ENCODE measurements at places on chromosomes 5 and 9. TPM values are rescaled to one million over a fixed set of nuclear protein-coding genes. Genes with fewer than 3 reads are reported as not detected.

Gene PCDHGA4
- 3.9 TPM for total RNA-seq

Gene PCDHGA12
- total RNA-seq, result 10.6 TPM

Gene GFRA3
- total RNA-seq, result 4.7 TPM

Gene LEAP2
- 4.2 TPM for total RNA-seq

Gene FABP6
- total RNA-seq, result 2.9 TPM

Gene SOHLH1
- total RNA-seq, result not detected

Gene QRFP
- not detected for total RNA-seq

Gene PCDHB8
- 0.25 TPM for total RNA-seq

Gene ZNF169
- total RNA-seq, result 14.0 TPM

Gene IFNW1
- not detected for total RNA-seq

Gene SPINK4
- total RNA-seq, result not detected

Gene LRRTM2
- total RNA-seq, result 1.2 TPM

Gene IL4
- total RNA-seq, result not detected

Gene ORM2
- not detected for total RNA-seq

Gene ANKRD34B
- total RNA-seq, result not detected

Gene MYOT
- 5.4 TPM for total RNA-seq

Gene DNAJB5
- total RNA-seq, result 6.9 TPM

Gene SNCAIP
- 11.3 TPM for total RNA-seq

Gene IFNK
- not detected for total RNA-seq

Gene TMED7
- 48.4 TPM for total RNA-seq

Gene HAPLN1
- not detected for total RNA-seq

Gene ENTPD8
- total RNA-seq, result not detected

Gene BAAT
- total RNA-seq, result not detected

Gene C5orf46
- not detected for total RNA-seq

Gene EIF4E1B
- not detected for total RNA-seq

Gene SPATA31D4
- total RNA-seq, result not detected

Gene TPM2
- 460 TPM for total RNA-seq

Gene CD14
- total RNA-seq, result 48.4 TPM

Gene GFPT2
- total RNA-seq, result 47.9 TPM

Gene ZFP2
- total RNA-seq, result 2.2 TPM

Gene FBN2
- 0.49 TPM for total RNA-seq

Gene TRPM6
- total RNA-seq, result 9.1 TPM

Gene FOXD4
- total RNA-seq, result not detected

Gene NOP16
- total RNA-seq, result 48.6 TPM

Gene FCN2
- total RNA-seq, result not detected

Gene FBLL1
- total RNA-seq, result not detected

Gene IL13
- not detected for total RNA-seq

Gene DBH
- total RNA-seq, result 12.0 TPM

Gene PCDH1
- 38.8 TPM for total RNA-seq

Gene ZNF366
- 3.2 TPM for total RNA-seq

Gene NMUR2
- not detected for total RNA-seq

Gene KIAA0825
- total RNA-seq, result 2.5 TPM

Gene UQCRQ
- 189 TPM for total RNA-seq

Gene CTSL
- total RNA-seq, result 68.0 TPM

Gene PCDHA11
- not detected for total RNA-seq

Gene SLC25A2
- total RNA-seq, result not detected

Gene SPINK7
- 65.3 TPM for total RNA-seq

Gene TLX3
- total RNA-seq, result not detected

Gene IL6ST
- 312 TPM for total RNA-seq

Gene NANS
- 41.7 TPM for total RNA-seq

Gene TAF11L10
- total RNA-seq, result not detected

Gene CDX1
- total RNA-seq, result not detected

Gene MEIKIN
- total RNA-seq, result not detected

Gene RASGRF2
- 8.8 TPM for total RNA-seq

Gene TAF11L5
- not detected for total RNA-seq

All from vagina (tissue), 2 donors.